T-helper 2 cell (primary cell): ENCODE measurements at places on chromosomes 5 and 9.
A peak's percentile ranks its signal among the peaks of the same experiment; 100 is the strongest.

DNA sequence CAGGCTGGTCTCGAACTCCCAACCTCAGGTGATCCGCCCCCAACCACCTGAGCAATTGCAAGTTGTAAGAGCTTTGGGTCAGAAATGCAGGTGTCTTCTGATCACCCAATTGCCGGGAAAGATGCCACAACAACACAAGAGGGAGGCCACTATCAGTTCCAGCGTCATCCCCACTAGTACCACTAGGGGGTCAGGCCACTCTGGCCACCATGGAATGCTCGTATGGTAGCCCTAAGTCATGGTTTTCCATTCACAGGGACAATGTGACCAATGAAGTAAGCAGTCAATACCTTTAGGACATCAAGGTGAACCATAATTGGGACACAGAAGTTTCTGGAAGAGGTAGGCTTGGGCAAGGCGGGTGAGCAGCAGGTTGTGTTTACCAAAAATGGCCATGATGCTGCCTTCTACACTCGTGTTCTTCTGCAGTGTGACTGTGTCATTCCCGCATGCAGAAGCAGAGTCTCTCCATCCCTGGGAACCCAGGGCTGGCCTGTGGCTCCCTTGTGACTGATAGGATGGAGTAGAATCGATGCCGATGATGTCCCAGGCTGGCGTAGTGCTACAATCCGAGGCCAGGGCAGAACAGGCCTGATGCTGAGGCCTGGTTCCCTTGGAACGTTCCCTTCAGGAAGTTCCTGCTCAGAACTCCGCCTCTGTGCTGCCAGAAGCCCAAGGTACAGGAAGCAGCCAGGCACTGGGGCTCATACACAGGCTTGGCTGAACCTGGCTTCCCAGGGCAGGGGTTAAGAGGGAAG lies 42.2 kb upstream of the ANKRD33B start:
- DNase-seq, result no peak

GRCh38 chr5:168443950-168444700 lies 42.1 kb upstream of the RARS1 start:
- no peak for DNase-seq

DNA sequence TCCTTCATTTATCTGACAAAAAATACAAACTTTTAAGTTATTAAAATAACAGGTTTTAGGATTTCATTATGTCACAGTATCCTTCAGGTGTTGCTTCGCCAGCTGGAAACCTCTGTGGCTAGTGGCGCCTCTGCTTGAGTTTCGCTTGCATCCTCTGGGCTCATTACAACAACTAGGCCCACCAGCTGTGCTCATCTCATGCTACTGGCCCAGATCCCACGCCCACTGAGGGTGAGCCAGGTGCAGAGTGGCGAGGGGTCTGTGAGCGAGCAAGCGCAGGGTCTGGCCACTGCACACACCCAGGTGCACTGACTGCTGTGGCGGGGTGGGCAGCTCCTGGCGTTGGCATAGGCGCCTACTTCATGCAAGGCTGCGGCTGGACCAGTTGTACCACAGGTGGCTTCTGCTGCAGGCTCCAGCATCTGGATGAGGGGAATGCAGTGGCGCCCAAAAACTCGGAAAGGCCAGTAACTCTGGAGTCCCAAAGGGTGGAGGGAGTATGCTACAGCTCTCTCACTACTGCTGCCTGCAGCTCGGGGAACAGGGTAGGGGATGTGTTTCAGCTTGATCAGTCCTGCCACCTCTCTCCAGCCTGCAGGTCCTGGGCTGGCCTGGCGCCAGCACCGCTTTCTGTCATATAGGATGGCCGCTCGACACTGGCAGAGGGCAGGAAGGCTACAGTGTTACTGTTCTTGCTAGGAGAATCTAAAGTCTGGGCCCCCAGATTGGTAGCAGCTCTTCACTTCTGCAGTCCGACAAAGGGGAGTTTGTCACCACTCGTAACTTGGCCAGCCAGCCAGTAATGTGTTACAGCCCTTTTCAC lies 452.1 kb downstream of the TUSC1 start:
- no peak for DNase-seq

GRCh38 chr5:76787237-76787636 lies 31.6 kb upstream of the F2RL1 start:
- DNase-seq, result no peak

GRCh38 chr9:125537442-125538091 lies 169.4 kb downstream of the MAPKAP1 start:
- no peak for DNase-seq

DNA sequence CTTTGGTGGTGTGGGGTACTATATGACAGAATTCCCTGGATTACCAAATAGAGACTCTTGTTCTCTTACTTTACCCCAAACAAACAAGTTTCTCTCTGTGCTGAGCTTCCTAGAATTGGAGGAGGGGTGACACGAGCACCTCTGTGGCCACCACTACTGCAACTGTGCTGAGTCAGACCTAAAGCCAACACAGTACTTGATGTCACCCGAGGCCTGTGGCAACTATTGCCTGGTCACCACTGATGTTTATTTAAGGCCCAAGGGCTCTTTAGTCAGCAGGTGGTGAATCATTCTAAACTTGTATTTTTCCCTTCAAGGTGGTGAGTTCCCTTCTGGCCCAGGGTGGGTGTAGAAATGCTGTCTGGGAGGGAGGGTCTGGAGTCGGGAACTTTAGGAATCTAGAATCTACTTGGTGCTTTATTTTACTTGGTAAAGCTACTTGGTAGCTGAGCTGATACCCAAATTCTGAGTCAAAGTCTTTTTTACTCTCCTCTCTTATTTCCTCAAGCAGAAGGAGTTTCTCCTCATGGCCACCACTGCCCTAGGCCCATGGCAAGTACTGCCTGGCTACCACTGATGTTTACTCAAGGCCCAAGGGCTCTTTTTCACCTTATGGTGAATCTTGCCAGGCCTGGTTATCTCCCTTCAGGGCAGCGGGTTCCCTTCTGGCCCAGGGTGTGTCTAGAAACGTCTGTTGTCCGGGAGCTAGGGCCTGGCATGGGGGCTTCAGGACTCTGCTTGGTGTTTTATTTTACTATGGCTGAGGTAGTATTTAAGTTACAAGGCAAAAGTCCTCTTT lies 9.8 kb downstream of the LURAP1L start:
- DNase-seq, result no peak

DNA sequence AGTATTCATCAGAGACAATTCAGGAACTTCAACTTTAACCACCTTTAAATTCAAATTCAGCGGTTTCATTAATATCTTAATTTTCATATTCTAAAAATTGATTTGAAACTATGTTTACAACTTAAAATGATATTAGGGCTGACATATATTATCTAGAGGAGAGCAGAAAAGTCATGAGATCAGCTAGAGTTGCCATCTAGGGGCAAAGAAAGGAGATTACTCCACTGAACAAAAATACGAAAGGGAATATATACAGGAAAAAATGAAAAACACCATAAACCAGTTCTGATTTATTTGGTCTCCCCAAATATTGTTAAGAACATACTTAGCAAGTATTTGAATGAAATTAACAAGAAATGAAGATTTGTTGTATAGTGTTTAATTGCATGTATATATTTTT lies 946.3 kb downstream of the DTWD2 start:
- DNase-seq, result no peak

DNA sequence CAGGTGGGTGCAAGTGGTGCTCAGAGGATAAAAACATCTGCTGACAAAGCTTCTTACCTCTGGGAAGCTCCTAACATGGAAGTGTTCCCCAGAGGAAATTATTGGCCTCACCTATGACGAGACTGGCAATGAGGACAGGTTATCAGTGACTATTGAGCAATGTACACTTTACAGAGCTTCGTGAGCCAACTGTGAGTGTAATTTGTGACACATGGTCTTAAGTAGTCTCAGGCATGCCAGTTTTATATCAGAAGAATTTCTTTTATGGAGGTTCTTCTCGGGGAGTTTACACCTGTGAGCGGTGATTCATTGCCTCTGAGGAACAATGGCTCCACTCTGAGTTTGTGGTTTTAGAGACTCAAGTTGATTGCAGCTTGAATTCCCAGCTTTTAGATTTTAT lies 11.3 kb downstream of the ANKDD1B start:
- DNase-seq, result no peak

- no peak for DNase-seq
These were observed 740.1 kb upstream of the FAM174A start for GRCh38 chr5:99795031-99795430.

DNA sequence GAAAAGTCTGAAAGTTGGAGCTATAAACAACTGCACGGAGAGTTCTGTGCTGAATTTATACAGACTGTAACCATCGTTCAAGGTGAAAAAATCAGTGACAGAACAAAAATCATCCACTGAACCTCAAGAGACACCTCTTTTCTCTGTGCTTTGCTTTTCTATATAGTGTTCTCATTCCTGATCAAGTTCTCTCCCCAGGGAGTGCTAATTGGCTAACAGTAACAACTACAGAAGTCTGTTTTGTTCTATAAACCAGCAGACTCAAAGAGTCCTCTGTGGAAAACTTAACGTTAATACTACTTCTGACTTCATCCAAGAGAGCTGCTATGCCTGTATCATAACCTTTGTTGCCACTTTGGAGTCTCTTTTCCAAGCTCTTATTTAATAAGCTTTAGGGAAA lies 1388.3 kb upstream of the C9orf72 start:
- no peak for DNase-seq

DNA sequence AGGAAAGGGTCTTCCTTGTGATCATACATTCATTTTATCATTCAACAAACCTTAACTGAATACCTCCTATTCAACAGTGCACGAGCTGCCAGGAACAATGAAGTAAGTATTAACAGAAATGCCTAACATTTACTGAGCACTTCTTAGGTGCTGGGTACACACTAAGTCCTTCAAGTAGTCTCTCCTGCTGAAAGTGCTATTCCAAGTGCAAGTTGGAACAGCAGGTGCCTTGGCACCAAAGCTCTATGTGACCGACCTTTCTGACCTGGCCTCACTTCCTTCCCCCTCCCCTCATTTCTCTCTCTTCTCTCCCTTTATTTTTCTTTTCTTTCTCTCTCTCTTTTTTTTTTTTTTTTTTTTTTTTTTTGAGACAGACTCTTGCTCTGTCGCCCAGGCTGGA lies 94.5 kb downstream of the GRIA1 start:
- no peak for DNase-seq

DNA sequence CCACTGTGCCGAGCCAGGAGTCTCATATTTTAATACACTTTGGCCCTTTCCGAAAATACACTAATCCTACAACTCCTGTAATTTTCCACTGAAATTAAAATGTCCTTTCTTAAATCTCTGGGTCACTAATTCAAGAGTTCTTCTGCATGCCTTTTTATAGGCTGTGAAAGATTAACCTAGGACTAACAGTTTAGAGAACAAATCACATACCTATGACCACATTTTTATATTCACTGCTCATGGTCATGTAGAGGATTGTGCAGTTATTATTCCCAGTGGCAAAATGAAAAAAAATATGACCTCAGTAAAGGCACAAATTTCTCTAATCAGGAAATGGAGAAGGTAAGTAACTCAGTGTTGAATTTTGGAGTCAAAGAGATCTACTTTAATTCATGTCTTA lies 33.4 kb downstream of the SLCO4C1 start:
- no peak for DNase-seq

DNA sequence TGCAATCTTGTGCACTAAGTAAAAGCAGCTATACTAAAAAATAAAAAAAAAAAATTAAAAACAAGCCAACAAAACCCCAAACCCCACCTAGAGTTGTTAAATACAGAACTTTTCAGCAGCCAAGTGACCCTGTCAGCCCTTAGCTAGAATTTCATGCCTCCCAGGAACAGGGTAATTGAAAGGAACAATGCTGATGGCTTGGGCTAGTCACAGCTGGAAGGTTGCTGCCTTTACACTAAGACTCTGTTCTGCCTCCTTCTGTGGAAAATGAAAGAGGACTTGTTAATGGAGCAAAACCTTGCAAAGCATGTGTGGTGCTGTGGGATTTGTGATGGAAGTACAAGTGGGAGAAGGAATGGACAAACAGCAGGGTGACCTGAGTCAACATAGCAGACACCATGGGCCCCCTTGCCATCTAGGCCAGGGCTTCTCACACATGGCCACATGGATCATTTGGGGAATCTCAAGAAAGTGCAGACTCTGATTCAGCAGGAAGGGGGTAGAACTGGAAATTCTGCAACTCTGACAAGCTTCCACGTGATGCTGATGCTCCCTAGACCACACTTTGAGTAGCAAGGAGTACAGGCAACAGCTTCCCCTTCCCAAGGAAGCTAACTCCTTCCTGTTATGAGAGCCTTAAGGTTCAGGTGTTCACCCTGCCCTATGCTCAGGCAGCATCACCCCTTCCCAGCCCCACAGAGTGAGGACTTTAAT lies 14.9 kb upstream of the TMEM252 start:
- no peak for DNase-seq

GRCh38 chr9:98732801-98733200 lies 24.1 kb upstream of the GABBR2 start:
- DNase-seq, result no peak

DNA sequence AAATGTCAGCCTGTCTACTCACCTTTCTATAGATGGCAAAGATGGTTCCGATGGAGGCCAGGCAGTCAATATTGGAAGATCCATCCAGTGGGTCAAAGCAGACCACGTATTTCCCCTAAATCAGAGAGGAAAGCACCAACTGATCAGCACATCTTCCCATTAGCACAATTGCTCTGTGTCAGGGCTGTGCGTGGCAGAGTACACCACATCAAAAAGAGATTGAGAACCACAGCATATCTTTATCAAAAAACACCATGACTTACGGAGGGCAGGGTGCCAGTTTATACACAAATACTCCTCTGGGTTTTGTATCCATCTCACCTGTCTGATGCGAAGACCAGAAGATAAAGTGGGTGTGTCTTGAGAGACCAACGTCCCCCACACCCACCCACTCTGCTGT lies 9.1 kb downstream of the FBP2 start:
- DNase-seq, result no peak

GRCh38 chr9:92954049-92954861 lies 6.9 kb downstream of the FGD3 start:
- peak; percentile 95 for DNase-seq

DNA sequence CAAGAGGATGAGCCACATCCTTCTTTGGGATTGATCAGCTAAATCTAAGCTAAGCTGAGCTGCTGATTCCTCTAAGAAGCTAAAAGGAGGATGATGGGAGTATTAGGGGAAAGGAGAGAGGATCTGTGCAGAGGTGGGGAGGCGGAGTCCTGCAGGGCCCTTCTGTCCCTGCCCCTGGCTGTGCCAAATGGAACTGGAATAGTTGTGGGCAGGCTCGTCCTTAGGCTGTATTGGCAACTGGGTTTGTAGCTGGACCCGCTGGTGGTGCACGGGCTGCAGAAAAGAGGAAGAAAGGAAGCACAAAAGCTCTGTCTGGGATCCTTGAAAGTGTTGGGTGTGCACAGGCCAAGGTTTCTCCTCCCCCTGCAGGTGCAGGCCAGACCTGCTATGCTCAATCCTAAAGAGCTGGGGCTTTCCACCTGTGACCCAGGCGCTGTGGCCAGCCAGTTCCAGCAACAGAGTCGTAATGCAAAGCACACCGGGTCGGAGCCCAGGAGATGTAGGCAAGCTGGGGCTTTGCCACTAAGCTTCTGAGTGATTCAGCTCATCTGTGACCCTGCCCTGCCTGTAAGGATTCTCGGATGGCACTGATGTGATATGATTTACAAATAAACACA lies 9.8 kb downstream of the CLTB start:
- no peak for DNase-seq

GRCh38 chr5:31232273-31232888 lies 38.9 kb downstream of the CDH6 start:
- DNase-seq, result peak; percentile 28

- no peak for DNase-seq
These were observed 20.0 kb upstream of the MYOT start for GRCh38 chr5:137847687-137848086.
